Cortex of kidney (tissue), 1 donor: ENCODE measurements at places on chromosomes 3 and 15.

DNA sequence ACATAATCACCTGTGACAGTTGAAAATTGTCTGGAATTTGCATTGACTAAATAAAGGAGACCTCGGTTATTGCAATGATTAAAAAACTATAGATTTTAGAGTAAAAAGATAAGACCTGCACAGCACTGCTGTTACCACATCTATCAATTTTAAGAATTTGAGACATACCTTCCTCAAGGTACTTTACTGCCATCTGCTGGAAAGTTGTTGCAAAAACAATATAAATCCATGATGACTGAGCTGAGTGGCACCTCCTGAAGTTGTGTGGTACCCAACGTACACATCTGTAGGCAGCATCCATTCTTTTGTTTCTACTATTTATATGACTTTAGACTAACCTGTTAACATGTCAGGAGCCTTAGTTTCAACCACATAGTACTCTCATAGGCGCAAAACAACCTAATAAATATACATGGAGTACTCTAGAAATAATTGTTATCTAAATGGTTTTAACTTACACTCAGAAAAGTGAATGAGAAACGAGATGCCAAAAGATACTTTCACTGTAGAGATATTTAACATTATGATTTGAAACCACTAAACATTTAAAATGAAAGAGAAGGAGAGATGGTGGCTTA is 106.7 kb downstream of the GHSR start:
- no peak for DNase-seq

DNA sequence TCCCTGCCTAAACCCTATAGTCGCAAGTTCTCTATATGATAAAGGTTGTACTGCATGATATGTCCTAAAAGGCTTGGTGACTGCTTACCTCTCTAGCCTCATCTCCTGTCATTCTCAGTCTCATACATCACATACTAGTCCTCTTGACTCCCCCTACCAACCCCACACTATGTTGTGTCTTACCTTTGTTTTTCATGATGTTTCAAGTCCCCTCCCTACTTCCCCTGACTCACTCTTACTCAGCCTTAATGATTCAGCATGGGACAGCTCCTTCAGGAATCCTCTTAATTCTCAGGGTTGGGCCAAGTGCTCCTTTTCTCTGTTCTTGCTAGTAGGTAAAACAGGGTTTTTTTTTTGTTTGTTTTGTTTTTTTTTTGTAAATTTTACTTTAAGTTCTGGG is 49.6 kb downstream of the SLMAP start:
- no peak for DNase-seq

DNA sequence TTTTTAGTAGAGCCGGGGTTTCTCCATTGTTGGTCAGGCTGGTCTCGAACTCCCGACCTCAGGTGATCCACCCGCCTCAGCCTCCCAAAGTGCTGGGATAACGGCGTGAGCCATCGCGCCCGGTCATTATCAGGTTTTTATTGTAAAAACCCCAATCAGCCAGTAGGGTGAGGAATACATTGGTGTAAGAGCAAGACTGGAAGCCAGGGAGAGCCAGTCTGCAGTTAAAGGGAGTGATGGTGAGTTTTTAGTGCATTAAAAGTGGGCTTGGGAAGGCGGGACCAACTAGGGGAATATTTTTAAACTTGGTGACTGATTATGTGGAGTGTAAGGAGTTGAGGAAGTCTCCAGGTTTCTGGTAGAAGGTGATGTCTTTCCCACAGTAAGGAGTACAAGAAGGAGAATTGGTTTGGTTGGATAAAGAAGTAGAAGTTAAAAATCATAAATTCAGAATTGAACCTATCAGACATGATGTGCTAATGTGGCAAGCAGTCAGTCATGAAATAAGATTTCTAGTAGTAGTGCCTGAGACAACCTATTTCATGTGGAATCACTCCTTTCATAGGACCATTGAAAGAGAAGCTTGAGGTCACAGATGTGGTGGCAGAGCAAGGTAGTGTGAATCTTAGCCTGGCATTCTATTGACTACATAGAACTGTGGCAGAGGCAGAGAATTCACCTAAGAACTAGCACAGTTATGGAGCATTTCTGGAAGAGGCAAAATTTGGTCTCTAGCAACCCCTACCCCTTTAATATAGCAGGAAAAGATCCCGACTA is 2.4 kb upstream of the DCBLD2 start:
- DNase-seq, result no peak

DNA sequence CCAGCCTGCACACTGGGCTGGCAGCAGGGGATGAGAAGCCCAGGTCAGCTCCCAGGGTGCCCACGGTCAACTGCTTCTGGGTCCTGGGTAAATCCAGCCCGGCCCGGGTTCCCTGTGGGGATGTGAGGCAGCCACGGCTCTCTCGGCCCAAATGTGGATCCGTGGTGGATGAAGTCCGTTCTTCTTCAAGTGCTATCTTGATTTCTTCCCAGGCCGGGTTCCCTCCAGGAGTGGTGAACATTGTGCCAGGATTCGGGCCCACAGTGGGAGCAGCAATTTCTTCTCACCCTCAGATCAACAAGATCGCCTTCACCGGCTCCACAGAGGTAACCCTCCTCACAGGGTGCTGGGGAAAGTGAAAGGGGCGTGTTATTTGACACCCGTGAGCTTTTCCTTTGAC is 16.1 kb downstream of the ALDH1A3 start:
- DNase-seq, result no peak

DNA sequence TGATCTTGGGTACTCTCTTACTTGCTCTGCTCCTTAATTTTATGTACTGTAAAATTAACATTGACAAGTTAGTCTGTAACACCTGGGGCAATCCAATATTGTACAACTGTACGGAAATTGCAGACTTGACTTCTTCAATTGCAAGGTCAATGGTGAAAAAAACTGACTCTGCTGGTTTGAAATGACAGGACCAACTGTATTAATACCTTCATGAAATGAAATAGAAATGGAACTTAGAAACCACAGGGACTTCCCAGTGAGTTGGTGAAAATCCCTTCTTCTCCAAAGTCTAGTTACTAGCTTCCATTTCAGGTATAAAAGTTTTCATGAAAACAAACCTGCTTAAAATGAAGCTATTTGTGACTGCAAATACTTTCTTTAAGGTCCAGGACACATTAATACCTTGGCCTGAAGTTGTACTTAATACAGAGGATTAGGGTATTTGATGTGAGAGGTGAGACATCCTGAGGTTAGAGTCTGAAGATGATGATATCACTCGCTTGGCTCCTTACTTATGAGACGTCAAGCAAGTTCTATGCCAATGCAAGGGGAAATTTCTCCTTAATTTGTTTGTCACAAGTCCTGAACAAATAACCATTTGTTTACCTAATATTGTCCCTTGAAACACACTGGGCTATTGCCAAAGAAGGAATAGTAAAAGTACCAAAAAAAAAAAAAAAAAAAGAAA is 226.2 kb upstream of the TP63 start:
- DNase-seq, result no peak
